ENCODE measurements at places on chromosomes 12 and 14. TPM values are rescaled to one million over a fixed set of nuclear protein-coding genes. Genes with fewer than 3 reads are reported as not detected.

PLEKHG7 gene
- total RNA-seq, result not detected

OR10G3 gene
- not detected for total RNA-seq

ALKBH2 gene
- total RNA-seq, result 30.2 TPM

EFS gene
- total RNA-seq, result not detected

MGP gene
- total RNA-seq, result 402 TPM

FGFR1OP2 gene
- 67.3 TPM for total RNA-seq

TRPV4 gene
- total RNA-seq, result 0.13 TPM

MSI1 gene
- 0.85 TPM for total RNA-seq

RAD51AP1 gene
- total RNA-seq, result 17.8 TPM

KIF26A gene
- 1.4 TPM for total RNA-seq

KRT76 gene
- not detected for total RNA-seq

KCNMB4 gene
- total RNA-seq, result 0.32 TPM

SLC25A21 gene
- total RNA-seq, result 1.8 TPM

ACOT6 gene
- not detected for total RNA-seq

ZNF664 gene
- total RNA-seq, result 74.1 TPM

MYH6 gene
- total RNA-seq, result not detected

PSMA3 gene
- 72.4 TPM for total RNA-seq

KRT75 gene
- not detected for total RNA-seq

KRT80 gene
- 0.11 TPM for total RNA-seq

MTERF2 gene
- 6.9 TPM for total RNA-seq

TTC8 gene
- 45.8 TPM for total RNA-seq
